ENCODE measurements at places on chromosomes 4 and X.

DNA sequence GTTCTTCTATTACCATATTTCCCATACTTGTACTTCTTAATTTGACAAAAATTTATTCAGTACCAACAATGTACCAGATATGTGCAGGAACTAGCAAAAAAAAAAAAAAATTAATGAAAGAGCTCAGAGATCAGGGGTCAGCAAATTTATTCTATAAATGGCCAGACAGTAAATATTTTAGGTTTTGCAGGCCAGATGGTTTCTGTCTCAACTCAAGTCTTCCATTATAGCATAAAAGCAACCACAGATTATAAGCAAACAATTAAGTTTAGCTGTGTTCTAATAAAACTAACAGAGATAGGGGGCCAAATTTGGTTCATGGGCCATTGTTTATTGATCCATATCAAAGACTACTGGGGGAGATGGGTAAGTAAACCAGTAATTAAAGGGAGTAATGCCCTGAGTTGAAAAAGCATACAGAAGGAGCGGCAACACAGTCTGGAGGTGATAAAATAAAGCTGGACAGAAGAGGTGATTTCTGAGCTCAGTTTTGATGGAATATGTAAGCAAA is 19.3 kb downstream of the NEK1 start:
- no peak for DNase-seq

DNA sequence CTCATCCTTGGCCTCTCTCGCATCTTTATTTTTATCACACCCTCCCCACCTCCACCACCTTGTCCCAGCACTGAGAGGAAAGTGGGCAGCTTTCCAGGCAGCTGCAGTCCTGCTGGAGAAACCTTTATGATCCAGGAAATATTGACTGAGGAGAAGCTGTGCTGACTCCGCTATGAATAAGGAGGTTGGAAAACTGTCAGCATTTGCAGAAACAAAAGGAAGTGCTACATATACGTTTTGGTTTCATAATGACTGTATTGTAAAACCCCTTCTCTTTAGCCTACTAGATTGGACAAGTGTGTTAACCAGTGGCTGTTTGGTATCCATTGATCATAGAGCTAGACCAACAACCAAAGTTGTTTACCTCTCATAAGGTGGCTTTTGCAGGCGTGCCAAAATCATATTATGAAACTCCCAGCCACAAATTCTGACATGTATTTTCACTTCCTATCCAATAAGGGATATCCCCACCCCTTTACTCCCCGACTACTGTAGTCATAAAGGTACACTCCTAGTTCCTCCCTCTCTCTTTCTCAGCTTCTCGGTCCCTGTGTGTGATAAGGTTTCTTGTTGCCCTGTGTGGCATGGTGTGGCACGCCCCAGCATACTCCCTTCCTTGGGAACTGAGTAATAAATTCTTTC is 88.4 kb downstream of the GPR143 start:
- no peak for DNase-seq

GRCh38 chr4:77025643-77026321 is 50.0 kb downstream of the CCNI start:
- DNase-seq = no peak

GRCh38 chr4:87074121-87074488 is 139.3 kb downstream of the AFF1 start:
- DNase-seq = no peak

- no peak for DNase-seq
Measured at GRCh38 chr4:1383728-1384591, 22.3 kb downstream of the NKX1-1 start.

- no peak for DNase-seq
Measured at GRCh38 chrX:40853816-40854123, 118.4 kb upstream of the MED14 start.

DNA sequence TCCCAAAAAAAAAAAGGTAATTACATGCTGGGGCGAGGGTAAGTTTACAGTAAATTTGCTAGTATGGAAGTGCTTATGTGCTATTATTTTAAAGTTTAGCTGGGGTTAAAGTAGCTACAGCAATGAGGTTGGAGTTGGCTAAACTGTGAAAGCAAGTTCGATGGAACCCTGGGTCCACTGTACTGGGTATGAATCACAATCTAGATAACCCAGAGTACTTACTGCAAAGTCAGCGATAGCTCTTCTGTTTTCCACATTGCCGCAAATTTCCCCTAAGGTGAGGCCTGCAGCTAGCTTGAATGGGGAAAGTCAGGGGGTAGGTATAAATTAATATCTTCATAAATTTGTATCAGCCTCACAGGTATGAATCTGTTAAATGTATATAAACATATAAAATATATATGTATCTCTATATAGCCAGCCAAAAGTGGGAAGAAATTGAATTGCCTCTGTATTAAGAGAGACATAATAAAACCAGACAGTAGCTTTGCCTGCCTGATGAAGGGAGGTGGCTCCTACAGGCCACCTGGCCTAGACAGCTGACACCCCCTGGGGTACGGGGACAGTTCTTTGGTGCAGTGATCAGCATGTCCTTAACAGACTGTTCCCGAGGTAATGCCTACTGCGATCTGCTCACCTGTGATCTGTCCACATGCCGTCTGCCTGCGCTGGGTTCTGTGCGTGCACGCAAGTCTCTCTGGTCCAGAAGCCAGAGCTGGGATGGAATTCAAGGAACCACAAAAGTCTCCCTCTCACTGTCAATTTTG is 30.6 kb downstream of the CLRN2 start:
- DNase-seq = no peak

DNA sequence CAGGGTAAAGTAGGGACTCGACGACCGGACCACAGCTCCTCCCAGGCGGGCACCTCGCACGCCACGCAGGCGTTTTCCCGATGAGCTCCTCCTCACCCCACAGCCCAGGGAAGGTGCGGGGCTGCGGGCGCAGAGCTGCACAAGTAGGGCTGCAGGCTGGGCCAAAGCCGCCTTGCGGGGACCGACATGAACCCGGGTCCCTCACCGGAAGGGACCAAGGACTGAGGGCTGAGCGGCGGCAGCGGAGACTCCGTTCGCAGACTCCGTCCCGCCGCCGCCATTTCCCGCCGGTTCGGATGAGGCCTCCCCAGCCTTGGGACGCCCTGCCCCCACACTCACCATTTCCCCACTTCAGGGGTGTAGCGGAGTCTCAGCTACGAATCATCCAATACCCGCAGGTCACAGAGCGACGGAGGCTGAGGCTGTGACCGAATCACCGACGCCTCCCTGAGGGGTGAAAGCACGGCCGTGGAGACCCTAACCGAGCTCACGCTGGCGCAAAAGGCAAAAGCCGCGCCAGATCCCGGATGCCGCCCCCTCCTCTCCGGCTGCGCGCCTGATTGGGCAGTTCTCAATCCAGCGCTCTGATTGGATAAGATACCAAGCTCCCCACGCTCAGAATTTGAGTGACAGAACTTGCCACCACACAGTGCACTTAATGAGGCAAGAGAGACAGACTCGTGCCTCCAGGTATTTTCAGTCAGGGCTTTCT is at the start of gene ZNF732:
Gene ZNF732, minus strand, starts transcription at position 506 of the 712 bp plus-strand sequence. Its CDS starts 164 bp downstream, at position 342.
- no peak for DNase-seq

DNA sequence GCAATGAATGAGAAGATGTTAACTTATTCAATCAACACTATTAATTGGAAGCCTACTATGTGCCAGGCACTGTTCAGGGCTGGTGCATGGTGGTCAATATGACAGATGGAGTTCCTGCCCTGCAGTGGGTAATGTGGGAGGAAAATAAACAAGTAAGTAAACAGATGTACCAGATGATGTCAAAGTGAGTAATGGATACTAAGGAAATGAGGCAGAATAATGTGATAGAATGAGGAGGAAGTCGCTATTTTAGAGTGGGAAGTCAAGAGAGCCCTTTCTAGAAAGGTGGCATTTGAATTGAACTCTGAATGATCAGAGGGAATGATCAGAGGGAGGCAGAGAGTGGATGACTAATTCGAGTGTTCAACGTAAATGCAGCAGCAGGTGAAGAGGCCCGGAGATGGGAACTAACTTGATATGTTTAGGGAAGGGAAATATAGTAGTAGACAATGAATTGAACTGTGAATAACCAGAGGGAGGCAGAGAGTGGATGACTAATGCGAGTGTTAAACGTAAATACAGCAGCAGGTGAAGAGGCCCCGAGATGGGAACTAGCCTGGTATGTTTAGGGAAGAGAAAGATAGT is 48.3 kb downstream of the HMGB3 start:
- DNase-seq = no peak

DNA sequence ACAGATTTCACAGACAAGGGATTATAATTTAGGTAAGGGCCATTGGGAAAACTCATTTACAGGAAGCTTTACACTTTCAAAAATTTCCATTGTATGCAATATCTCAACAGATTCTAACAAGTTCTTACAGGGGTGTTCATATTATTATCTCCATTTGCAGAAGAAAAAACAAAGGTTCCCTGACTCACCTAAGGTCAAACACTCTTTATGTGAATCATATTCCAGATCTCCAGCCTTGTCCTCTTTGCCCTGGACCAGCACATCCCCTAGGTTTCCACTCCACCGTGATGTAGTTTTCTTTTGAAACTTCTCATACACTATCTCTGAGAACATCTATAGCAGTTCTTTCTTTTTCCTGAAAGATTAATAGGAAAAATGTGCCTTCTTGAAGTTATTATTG is 96.4 kb upstream of the HS3ST1 start:
- no peak for DNase-seq

DNA sequence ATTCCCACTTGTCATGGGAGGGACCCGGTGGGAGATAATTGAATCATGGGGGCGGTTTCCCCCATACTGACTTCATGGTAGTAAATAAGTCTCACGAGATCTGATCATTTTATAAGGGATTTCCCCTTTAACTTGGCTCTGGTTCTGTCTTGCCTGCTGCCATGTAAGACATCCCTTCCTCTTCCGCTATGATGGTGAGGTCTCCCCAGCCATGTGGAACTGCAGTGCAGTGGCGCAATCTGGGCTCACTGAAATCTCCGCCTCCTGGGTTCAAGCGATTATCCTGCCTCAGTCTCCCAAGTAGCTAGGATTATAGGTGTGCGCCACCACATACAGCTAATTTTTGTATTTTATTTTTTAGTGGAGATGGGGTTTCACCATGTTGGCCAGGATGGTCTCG is 2.9 kb downstream of the HPGDS start:
- no peak for DNase-seq

DNA sequence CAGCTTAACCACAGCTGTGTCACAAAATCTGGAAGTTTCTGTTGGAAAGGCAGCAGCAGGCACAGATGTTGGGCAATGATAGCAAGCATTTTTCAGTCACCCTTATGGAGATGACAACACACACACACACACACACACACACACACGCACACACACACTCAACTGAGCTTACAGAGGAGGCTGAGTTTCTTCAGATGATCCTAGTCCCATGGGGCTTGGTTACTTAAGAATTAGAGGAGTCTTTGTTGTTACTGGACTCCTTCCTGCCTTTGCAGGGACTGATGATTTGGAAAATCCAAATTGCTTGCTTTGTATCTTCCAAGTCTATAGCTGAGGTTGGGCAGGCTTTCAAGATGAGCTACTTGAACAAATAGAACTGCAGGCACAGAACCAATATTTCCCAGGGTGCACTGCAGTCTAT is 740.1 kb upstream of the PITX2 start:
- DNase-seq = no peak

GRCh38 chr4:84895283-84895682 is 71.2 kb downstream of the WDFY3 start:
- DNase-seq = no peak

- no peak for DNase-seq
Measured at GRCh38 chr4:125620066-125620860, 305.5 kb downstream of the FAT4 start.

DNA sequence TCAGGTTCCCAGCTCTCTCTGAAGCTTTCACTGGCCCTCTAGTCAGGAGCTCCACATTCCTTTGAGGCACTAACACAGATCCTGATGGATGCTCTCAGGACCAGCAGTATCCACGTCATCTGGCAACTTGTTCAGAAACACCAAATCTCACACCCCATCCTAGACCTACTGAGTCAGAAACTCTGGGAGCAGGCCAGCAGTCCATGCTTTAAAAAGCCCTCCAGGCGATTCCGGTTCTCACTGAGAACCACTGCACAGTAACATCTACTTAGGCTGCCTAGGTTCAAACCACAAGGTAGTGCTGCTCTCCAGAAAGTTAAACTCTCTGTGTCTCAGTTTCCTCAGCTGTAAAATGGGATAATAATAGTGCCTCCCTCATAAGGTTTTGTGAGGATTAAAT is 55.3 kb downstream of the CCDC158 start:
- DNase-seq = no peak

DNA sequence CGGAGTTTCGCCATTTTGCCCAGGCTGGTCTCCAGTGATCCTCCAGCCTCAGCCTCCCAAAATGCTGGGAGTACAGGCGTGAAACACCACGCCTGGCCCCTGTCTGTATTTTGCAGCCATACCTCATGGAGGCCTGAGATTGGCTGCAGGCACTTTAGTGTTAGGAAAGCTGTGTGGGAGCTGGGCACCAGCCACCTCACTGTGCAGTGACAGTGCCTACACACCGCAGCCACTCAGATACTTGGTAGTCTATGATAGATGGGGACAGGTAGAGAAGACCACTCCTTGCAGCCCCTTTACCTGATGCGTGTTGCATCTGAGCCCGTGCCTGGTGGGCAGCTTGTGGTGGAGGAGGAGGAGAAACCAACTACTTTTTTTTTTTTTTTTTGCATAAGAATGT is 16.3 kb downstream of the SMS start:
- DNase-seq = no peak

DNA sequence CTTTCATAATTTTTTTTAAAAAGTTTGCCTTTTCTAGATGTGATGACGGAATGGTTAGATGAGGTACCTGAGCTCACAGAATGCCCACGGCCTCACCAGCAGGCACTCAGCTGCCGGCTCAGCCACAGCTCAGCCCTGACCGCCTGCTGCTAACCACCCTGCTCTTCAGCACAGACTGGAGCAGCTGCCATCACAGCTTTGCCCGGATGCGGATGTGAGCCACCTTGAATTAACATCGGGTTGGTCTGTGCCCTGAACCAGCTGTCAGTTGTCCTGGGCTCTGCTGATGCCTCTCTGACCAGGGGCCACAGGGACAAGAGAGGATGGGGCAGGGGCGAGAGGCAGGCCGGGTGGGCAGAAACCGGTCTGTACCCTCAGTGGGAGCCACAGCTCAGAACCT is 93.3 kb downstream of the HMX1 start:
- no peak for DNase-seq

DNA sequence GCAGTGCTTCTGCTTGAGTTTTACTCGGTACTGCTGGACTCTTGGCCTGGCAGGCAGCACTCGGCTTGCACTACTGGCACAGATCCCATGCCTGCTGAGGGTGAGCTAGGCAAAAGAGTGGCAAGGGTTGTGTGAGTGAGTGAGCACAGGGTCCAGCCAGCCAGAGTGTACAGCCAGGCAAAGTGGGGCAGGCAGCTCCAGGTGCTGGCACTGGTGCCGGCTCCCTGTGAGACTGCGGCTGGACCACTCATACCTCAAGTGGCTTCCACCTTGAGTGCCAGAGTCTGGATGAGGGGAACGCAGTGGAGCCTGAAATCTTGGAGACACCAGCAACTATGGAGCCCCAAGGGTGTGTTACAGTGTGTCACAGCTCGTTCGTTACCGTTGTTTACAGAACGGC is 1451.9 kb upstream of the AGA start:
- no peak for DNase-seq
